ENCODE measurements at places on chromosomes 3 and 15. TPM values are rescaled to one million over a fixed set of nuclear protein-coding genes. Genes with fewer than 3 reads are reported as not detected.

Gene TLR9
- total RNA-seq = not detected

Gene GOLGA6L10
- total RNA-seq = 0.35 TPM

DNA sequence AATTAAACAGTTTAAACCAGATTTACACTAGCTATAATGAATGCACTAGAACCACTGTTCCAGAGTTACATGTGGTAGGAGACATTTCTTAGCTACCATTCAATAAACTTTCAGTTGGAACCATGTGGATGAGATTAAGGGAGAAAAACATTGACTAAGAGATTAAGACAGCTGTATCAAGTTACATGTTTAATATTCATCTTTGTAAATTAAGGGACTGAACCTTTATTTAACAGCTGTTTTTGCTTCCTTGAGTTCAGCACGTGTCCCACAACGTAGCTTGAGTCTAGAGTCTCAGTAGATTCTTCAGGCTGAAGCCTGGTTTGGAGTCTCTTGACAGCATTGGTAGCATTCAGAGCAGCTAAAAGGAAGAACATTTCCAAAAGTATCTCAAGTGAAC is 27.2 kb upstream of the CFAP44 start:
- DNase-seq = no peak

- no peak for DNase-seq
Measured at GRCh38 chr15:29601811-29602210, 220.5 kb downstream of the TJP1 start.

DNA sequence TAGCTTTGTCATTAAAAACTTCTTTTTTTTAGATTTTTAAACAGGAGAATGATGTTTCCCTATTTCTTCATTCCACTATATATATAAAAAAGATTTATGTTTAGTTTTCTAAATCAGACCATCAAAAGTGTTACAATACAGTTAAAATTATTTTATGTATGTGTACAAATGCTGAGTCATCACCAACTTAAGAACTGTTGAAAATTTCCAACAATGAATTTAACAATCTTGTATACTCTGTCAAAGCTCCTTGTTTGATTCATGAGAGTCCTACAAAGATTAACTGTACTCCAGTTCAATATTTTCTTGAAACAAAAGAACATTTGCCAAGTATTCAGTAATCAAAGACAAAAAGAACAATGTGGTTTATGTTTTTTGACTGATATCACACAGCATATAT is 82.0 kb downstream of the POLQ start:
- DNase-seq = no peak

- no peak for DNase-seq
Measured at GRCh38 chr3:15983232-15983631, 185.5 kb upstream of the ANKRD28 start.

GRCh38 chr15:89396723-89397652 is 62.4 kb upstream of the POLG start:
- no peak for DNase-seq

DNA sequence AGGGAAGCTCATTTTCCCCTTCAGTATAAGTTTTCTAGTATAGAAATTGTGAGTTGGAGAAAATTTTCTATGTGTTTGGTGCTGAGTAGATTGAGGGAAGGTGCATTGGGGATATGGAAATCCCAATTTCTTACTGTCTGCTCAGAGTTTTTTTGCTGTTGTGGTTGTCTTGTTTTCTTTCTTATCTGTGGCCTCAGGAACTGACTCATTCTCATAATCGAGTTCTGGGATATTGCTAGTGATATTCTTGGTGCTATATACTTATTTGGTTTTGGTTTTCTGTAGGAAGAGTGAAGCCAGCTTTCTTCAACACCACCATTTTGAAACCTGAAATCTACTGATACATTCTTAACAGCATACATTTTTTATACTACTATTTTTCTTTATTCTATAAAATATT is 869.2 kb downstream of the DIPK2A start:
- no peak for DNase-seq

DNA sequence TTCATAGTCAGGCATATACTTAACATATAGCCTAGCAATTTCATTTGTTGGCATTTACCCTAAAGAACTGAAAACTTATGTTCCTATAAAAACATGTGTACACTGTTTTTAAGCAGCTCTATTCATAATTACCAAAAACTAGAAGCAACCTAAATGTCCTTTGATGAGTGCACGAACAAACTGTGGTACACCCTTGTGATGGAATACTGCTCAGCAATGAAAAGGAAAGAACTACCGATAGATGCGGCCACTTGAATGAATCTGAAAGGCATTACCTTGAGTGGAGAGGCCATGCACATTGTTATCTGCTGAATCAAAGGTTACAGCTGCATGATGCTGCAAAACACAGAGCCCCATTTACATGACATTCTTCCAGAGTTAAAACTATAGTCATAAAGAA is 44.7 kb downstream of the CFAP92 start:
- no peak for DNase-seq

DNA sequence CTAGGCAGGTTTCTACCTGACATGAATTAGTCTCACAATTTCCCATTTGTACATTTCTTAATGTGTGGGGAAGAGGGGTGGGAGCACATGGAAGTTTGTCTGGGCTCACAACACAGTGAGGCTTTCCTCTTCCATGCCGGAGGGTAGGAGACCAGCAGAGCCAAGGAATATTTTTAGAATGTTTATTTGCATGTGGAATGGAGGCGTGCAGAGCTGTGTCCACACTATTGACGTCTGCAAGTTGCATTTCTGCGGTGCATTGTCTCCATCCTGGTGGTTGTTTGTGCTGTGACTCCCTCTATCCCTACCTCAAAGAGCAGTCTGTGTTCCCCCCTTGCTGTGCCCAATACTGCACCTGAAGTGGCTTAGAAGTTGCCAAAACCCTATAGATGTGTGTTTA is 103.1 kb upstream of the LRTM1 start:
- DNase-seq = no peak

DNA sequence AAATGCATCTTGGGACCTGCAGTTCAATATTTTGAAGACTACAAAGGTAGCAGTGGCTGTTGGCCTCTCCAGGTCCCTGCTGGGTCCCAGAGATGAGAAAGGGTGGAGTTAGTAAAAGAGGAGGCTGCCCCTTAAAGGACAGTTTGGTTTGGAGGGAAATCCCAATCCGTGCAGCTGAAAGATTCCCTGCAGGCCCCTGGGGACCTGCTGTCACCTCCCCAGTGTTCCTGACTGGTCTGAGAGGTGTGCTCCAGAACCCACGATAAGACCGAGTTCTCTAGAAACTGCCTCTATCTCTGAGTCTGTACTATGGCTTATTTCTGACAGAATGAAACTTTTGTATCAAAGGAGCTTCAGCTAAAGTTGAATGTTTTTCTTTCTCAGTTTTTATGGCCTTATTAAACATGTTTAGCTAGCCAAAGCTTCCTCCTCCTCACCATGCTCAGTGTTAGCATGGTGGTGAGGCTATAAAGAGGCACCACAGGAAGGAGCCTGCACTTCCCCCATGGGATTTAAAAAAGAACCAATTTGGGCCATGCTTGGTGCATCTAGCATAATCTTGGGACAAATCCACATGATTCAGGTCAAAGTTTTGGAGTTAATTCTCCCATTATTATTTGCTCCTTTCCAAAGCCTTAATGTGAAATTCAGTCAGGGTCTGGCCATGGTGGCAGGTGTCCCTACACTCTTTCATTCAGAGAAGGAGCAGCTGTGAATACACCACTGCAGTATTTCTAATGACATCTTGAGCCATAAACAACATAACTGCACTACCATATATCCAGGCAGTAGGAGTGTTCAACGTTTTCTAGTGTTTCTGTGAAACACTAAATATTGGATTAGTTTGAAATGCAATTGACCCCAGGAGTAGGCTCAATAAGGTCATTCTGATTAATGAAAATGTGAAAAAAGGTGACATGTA is 74.4 kb downstream of the ATP1B3 start:
- no peak for DNase-seq

DNA sequence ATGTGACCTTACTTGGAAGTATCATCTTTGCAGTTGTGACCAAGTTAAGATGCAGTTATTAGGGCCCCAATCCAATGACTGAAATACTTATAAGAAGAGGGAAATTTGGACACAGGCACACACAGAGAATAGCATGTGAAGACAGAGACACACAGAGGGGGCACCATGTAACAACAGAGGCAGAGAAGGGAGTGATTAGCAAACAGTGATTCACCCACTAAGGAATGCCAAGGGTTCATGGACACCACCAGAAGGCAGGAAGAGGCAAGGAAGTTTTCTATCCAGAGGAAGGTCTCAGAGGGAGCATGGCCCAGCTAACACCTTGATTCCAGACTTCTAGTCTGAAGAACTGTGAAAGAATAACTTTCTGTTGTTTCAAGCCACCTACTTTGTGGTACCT is 25.0 kb downstream of the SIDT1 start:
- DNase-seq = no peak

DNA sequence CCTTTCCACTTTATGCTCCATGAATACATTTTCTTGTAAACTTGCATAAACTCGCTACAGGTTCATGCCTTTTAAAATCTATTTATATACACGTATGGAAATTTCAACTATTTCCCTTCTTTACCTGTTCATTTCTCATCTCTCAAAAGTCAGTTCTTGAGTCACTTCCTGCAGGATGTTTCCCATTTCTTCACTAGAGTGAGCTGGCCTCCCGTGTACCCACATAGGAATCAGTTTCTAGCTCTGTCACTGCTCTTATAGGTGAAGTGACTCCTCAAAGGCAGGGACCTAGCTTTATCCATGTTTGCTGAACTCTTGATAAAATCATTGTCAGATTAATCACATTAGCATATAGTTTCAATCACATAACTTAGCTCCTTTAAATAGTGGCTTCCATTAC is 259.7 kb downstream of the EPHA3 start:
- DNase-seq = no peak
